ENCODE measurements at places on chromosomes 5 and 9.

GRCh38 chr5:142779163-142779840 is 9.1 kb downstream of the ARHGAP26 start:
- DNase-seq = no peak

GRCh38 chr5:83095957-83096539 is 18.7 kb downstream of the XRCC4 start:
- DNase-seq = peak; percentile 88

- DNase-seq = no peak
Observed at GRCh38 chr9:134707031-134707680, 65.6 kb downstream of the COL5A1 start.

- no peak for DNase-seq
Observed at GRCh38 chr9:125134976-125135375, 8.4 kb downstream of the SCAI start.

DNA sequence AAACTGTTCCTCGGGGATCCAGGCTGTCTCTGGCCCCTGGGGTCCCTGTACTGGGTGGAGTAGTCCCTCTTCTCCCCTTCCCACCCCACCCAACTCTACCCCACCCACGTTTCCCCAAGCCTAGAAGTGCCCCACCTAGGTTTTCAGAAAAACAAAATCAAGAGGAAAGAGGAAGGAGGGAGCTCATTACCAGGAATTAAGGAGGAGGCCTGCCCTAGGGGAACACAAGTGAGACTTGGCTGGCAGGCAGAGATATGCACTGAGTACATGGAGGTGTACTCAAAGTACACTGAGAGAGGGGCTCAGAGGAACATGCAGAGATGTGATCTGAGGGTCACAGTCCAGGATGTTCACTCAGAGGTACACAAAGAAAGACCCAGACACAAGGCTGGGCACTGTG is 10.2 kb downstream of the AQP3 start:
- no peak for DNase-seq

- peak; percentile 47 for DNase-seq
Observed at GRCh38 chr5:54442271-54442670, 13.2 kb upstream of the HSPB3 start.

- DNase-seq = no peak
Observed at GRCh38 chr9:114606597-114607207, 4.4 kb upstream of the TMEM268 start.

DNA sequence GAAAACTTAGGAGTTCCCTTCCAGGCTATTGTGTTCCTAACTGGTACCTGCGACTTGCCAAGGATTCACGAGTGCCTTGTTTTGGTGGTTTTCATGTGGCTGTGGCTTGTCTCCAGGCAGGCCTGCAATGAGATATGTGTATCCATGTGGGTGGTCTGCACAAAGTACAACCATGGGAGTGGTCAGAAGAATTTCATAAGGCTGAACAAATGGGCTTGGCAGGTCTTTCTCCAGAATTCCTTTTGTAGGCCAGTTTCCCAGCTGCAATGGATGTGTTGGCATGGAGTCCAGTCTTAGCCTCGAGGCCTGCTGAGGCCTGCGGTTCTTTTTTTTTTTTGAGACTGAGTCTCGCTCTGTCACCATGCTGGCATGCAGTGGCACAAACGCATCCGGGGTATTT is 28.8 kb upstream of the MELK start:
- no peak for DNase-seq

DNA sequence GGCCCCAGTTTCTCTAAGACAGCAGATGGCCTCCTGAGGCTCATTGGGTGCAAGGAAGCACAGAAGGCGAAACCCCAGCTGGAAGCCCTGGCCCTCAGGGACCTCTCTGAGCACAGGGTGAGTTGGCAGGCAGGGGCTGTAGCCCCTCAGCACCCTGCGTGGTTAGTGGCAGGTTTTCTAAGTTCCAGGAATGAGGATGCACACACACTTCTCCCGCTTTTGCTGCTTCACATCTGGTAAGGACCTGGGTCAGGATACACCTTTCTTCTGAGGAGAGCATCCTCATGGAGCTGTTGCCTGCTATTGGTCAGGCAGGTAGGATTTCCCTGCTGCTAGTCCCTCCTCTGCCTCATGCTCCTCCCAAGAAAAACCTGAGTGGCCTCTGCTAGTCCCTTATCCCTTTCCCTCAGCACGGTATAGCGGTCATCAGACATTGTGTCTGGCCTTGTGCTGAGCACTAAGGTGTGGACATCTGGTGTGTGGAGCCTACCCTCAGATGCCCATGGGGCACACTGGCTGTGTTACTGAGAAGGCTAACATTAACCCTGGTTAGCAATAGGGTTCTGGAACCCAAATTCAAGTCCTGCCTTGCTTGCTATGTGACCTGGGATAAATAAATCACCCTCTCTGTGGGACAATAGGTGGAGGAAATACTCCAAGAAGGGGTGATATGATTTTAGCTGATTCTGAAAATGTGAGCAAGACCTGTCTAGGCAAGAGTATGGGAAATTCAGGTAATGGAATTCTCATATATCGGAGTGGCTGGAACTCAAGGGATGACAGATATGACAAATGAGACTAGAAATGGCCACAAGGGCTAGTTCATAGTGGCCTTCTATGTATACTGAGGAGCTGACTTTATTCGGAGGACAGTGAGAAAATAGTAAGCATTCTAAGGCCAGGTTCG is 1.6 kb downstream of the SLC22A4 start:
- DNase-seq = peak; percentile 46

DNA sequence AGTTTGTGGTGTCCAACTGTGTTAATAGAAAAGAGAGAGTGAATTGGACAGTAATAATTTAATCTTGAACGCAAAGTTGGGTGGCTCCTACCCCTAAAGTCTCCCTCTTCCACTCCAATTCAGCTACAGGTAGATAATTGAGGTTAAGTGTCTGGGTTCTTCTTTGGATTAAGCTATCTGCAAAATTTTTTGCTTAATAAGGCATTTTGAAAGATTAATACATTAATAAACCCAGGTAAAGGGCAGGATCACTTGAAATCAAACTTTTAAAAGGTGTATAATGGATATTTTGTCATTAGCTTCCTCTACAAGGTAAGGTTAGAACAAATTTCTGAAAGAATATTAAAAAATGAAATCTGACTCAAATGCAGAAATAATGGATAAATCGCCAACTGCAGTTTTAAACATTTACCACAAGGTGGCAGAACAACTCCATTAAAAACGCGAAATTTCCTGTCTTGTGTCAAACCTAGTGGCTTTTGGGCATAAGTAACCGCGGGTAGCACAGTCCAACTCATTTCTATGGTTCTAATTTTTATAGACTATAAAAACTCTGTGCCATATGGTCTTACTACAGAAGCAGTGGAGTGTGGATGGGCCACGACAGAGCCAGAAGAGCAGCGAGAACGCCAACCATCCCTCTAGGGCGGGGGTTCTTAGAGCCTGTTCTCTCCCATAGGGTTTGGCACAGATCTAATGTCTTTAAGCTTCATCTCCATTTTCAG is 276.5 kb downstream of the ARHGEF28 start:
- peak; percentile 89 for DNase-seq

DNA sequence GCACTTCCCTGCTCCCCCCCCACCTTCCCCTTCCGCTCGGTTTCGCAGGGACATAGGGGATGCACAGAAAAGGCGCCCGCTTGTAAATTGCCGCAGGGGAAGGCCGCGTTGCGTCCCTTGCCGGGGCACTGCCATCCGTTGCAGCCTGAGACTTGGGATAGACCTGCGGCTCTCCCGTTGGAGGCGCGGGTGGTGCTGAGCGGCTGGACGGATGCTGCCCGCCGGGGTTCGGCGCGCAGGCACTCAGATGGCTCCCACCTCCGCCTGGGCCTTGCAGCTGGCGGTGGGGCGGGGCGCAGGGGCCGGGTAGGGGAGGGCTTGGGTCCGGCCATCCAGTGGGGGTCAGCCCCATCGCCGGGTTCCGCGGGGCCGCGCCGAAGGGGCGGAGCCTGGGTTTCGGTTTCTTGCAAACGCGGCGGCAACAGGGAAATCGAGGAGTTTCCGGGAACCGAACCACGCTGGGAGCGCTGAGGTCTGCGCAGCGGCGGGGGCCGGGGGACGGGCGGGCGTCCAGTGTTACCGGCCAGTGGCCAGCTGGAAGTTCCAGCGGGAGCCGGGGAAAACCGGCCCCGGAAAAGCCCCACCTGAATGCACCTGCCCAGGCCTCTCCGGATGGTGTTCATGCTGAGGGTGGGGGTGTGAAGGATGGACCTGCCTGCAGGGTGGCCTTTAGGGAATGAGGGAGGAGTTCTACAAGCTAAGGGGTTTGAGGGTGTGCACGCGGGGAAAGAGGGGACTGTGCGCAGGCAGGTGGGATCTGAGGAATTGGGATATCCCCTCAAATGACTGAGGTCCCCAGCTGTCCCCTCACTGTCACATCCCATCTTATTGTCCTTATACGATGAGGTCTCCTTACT is 6.3 kb upstream of the IRF1 start:
- DNase-seq = peak; percentile 83

- peak; percentile 14 for DNase-seq
Observed at GRCh38 chr9:72589667-72590521, 68.5 kb downstream of the TMC1 start.

- DNase-seq = no peak
Observed at GRCh38 chr5:132074772-132075718, 1.5 kb downstream of the CSF2 start.

All from trophoblast cell (in vitro differentiated cells and primary cell).